ENCODE measurements at places on chromosomes 3 and 15.

DNA sequence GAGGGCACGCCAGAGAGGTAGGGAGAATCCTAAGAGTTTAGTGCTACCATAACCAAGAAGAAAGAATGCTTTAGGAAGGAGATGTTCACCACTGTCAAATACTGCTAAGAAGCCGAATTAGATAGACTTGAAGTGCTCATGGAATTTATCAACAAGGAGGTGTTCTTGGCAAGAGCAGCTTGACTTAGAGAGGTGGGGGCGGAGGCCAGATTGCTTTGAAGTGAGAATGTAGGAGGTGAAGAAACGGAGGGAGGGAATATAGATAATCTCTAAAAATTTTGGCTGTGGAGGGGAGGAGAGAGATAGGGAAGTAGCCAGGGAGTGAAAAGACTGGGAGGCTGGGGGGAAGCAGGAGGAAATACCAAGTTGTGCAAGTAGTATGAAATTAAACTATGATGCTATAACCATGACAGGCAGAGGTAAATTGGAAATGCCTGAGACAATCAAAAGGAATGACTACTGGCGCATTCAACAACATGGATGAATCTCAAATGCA lies 35.5 kb downstream of the GADL1 start:
- no peak for DNase-seq

DNA sequence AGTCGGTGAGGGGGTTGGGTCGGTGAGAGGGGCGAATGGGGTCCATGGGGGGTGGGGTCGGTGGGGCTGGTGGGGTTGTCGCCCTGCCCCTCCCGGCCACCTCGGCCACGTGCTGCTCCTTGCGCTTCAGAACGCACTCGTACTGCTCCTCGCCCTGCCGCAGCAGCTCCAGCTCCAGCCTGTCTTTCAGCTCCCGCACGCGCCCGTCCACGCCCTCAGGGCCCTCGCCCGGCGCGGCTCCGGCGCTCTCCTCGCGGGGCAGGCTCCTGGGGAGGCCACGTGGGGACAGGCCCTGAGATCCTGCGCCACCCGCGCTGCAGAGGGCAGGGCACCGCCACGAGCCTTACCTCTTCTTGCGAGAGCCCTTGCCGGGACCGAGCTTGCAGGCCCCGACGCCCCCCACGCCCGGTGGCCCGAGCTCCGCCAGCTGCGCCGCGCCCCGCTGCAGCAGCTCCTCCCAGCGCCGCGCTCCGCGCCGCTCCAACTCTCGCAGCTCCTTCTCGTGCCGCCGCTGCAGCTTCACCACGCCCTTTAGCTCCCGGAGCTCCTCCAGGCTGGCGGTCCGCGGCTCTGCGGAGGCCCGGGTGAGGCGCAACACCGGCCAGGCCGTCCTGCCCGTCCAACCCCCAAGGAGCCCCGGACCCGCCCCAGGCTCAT lies 8.2 kb upstream of the ANKRD63 start:
- DNase-seq = no peak

DNA sequence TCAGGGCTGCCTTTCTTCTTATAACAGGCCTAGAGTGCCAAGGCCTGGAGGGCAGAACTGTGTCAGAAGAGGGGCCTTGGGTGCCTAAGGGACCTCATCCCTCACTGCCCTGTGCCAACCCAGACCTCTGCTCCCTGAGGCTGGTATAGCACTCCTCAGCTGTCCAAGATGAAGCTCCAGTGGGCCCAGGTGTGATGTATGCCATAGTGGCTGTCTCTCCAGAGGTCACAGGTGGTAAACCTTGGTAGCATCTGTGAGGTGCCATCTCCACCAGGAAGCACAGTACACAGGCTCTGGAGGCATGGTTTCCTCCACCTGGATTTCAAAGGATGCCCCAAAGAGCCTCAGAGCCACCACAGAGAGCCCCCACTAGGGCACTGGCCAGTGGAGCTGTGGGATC lies 12.3 kb upstream of the KLHL40 start:
- DNase-seq = no peak

- DNase-seq = no peak
Observed at GRCh38 chr3:64163755-64164148, 61.5 kb downstream of the PRICKLE2 start.

GRCh38 chr3:47527952-47528725 lies 14.6 kb upstream of the ELP6 start:
- DNase-seq = no peak

- no peak for DNase-seq
Observed at GRCh38 chr3:138356730-138357405, 8.5 kb downstream of the MRAS start.

GRCh38 chr15:60101416-60101815 lies 97.3 kb downstream of the FOXB1 start:
- no peak for DNase-seq

- DNase-seq = no peak
Observed at GRCh38 chr15:36029606-36030210, 483.7 kb upstream of the DPH6 start.

GRCh38 chr3:89932882-89933281 lies 825.5 kb downstream of the EPHA3 start:
- no peak for DNase-seq

DNA sequence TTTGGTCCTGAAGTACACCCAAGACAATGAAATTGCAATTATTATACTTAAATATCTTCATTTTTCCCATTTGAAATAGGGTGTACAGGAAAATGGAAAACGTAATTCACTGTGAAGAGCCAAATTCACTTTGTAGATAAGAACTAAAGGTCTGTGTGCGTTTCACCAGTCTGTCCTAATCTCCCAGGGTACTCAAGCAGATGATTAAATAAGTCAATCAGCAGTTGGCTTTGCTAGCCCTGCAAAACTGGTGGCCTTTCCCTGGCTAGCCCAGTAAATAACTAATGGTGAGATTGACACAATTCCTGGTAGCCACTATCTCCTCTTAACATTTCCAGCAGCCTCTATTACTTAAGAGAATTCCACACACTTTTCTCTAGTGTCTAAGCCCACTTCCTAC lies 389.3 kb downstream of the TBL1XR1 start:
- no peak for DNase-seq

GRCh38 chr15:68063606-68064005 lies 9.5 kb downstream of the PIAS1 start:
- no peak for DNase-seq

GRCh38 chr3:177196008-177196455 lies 1.2 kb downstream of the TBL1XR1 start:
- no peak for DNase-seq

DNA sequence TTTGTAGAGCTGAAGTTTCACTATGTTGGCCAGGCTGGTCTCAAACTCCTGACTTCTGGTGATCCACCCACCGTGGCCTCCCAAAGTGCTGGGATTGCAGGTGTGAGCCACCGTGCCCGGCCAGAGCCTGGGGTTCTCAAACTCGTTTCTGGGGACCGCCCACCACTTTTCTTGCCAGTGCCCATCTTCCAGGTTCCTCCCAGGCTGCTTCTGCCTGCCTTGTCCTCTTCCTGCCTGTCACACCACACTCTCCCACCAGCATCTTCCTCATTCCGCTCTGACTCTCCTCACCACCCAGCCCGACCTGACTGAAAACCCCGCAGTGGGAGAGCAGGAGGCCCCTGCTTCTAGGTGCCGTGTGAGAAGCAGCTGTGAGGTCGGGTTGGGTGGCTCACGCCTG lies 3.1 kb upstream of the DYNLT2B start:
- DNase-seq = no peak

DNA sequence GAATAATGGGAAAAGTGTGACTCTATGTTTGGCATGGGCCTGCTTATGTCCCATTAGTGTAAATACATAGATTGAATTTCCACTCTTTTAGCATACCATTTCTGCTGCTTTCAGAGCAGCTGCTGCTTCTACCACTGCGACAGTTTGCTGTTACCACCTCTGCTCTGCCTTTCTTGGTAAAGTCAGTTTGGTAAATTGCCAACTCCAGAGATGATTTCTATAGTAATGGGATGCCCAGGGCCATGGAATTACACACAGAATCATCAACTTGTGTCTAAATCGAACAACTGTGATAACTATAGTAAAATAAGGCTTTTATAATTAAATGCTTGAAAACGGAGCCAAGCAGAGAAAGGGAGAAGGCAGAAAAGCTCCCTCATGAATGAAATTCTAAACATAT lies 168.4 kb upstream of the VEPH1 start:
- no peak for DNase-seq

GRCh38 chr3:114550165-114550564 lies 256.3 kb downstream of the TIGIT start:
- no peak for DNase-seq

DNA sequence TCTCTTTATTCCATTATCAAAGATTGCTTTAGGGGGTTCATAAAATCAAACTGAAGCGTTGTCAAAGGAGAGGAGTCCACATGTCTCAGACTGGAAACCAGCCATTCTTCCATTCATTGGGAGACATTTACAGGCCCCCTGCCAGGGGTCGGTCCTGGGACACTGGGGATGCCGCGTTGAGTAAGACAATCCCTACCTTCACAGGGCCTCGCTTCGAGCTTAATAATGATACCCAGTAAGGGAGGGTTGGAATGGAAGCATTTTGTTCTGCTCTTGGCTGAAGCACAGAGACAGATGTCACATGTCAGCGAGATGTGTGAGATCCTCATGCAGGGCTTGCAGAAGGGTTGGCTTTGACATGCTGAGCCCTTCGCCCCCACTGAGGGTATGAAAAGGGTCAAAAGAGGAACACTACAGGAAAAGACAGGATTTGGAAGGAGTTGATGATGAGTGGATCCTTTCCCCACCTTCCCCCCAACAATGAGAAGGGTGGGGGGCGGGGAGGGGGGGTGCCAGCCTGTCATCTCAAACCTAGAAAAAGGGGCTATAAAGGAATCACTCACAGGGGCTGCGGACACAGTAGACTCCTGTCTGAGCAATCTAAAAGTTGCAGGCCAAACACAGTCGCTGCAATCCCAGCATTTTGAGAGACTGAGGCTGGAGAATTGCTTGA lies 25.6 kb upstream of the ARL8B start:
- DNase-seq = no peak

- DNase-seq = no peak
Observed at GRCh38 chr3:11757441-11757875, 89.2 kb downstream of the TAMM41 start.

DNA sequence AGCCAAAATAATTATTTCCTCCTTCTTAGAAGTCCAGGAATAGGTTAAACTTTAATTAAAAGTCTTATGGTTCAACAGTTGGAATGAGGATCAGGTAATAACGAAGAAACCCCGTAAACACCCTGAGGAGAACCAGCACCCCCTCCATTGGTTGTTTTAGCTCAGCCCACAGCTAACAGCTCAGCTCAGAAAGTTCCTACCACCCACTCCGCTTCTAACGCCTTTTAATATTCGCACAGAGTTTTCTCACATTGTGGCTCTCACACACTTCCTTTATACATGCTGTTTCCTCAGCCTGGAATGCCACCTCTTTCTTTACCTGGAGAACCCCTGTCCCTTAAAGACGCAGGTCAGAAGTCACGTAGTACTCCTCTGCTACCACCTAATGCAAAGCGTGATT lies 17.0 kb downstream of the CX3CR1 start:
- no peak for DNase-seq

DNA sequence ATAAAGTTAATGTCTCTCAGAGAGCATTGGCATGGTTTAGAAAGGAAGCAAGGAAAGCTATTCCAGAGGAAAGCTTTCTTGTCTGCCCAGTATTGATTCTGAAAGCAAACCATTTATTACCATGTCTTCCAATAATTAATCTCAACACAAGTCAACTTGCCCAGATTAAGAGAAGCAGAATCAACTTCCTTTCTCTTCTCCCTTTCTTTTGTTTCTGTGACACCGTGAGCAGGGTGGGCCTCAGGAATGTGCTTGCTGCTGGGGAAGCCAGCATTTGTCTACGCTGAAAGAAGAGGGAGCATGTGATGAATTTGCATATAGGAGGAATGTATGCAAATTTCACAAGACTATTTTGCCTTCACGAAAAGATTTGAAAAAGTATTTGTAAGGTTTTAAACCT lies 368.6 kb upstream of the ROPN1 start:
- no peak for DNase-seq

GRCh38 chr3:127337911-127338531 lies 50.2 kb upstream of the PRR20G start:
- DNase-seq = no peak

DNA sequence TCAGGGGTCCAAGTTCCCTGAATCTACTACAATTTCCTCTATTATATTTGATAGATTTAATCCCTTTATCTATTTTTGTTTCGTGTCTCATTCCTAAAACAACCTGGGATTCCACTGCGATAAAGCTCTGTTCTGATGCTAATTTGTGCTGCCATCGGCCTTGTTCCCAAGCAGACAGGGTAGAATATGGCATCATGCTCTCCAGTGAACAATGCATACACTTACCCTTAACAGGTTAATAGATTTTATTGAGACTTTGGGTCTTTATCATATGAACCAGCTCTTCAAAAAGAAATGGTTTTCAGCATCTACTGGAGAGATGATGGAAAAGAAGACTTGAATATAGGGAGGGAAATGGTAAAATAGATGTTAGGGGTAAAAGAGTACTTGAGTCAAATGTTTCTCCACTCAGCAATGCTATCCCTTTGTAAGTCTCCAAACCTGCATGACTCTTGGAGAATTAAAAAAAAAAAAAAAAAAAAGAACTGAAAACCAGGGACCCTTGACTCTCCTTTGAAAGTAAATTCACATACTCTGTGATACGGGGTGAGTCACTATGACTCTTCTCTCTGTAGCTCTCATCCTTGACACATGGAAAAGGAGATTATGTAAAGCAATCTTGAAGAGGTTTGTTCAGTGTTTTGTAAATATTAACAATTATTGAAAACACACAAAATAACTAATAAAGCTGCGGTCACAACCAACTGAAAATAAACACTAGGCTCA lies 268.8 kb downstream of the ZBTB20 start:
- no peak for DNase-seq

- no peak for DNase-seq
Observed at GRCh38 chr3:28575746-28576613, 227.4 kb upstream of the AZI2 start.

DNA sequence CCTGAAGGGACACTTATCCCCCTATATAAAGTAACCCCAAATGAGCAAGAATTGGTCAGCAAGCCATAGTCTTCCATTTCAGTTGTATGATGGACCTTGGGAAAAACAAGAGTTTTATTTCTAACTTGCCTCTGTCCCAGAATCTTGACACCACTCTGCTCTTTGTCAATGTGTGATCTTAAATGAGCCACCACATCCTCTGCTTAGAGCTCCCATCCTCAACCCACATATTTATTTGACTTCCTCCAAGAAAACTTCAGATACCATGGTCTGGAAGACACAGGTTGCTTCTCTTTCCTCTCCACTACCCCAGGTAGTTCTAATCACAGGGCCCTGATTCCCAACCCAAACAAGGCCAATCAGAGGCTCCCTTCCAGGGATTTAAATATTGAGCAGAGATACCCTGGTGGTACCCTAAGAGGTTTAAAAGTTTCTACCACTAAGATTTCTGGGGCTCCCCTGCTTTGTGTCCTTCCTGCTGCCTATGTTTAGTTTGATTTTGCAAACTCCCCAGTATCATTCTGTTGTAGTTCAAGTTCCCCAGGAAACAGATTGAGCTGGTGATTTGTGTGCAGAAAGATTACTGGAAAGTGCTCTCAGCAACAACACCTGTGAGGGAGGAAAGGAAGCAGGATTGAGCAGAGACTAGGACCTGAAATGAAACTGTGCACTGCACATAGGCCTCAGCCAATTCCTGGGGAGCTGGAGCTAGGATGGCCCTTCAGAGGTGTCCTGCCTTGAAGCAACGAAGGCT lies 64.3 kb downstream of the MTHFS start:
- no peak for DNase-seq

All from T-helper 1 cell (primary cell).